ENCODE measurements at places on chromosomes 16 and 17.

GRCh38 chr17:5683241-5683640 lies 98.9 kb upstream of the NLRP1 start:
- DNase-seq, result no peak

GRCh38 chr16:78574571-78574970 lies 475.1 kb downstream of the WWOX start:
- no peak for DNase-seq

GRCh38 chr16:54073356-54073755 lies 213.2 kb downstream of the IRX3 start:
- DNase-seq, result no peak

- peak; percentile 3 for DNase-seq
Measured at GRCh38 chr17:73592501-73592961, 51.7 kb downstream of the SDK2 start.

DNA sequence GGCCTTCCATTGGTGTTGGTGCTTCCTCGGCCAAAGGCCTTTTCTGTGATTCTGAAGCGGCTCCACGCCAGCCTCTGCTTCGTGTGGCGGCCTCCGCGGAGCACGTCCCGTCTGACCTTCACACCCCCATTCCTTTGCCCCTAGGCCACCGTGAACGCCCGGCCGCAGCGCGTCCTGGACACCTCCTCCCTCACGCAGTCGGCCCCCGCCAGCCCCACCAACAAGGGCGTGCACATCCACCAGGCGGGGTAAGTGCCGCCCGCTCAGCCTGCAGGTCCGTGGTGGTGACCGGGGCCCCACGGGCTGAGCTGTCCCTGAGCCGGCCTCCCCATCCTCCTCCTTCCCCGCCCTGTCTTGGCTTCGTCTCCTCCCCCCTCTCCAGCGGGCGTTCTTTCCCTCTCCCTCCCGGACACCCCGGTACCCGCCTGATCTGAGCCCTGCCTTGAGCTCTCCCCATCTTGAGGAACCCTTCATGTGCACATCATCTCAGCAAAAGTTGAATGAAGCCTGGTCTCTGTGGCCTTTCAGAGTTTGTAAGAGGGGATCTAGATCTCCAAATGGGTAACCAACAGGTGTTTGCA lies 69.0 kb upstream of the CHMP6 start:
- DNase-seq, result no peak

GRCh38 chr17:55314061-55314783 lies 49.5 kb downstream of the HLF start:
- no peak for DNase-seq

GRCh38 chr17:72359811-72360210 lies 239.0 kb downstream of the SOX9 start:
- no peak for DNase-seq

- DNase-seq, result no peak
Measured at GRCh38 chr17:17129466-17129865, 76.7 kb downstream of the PLD6 start.

DNA sequence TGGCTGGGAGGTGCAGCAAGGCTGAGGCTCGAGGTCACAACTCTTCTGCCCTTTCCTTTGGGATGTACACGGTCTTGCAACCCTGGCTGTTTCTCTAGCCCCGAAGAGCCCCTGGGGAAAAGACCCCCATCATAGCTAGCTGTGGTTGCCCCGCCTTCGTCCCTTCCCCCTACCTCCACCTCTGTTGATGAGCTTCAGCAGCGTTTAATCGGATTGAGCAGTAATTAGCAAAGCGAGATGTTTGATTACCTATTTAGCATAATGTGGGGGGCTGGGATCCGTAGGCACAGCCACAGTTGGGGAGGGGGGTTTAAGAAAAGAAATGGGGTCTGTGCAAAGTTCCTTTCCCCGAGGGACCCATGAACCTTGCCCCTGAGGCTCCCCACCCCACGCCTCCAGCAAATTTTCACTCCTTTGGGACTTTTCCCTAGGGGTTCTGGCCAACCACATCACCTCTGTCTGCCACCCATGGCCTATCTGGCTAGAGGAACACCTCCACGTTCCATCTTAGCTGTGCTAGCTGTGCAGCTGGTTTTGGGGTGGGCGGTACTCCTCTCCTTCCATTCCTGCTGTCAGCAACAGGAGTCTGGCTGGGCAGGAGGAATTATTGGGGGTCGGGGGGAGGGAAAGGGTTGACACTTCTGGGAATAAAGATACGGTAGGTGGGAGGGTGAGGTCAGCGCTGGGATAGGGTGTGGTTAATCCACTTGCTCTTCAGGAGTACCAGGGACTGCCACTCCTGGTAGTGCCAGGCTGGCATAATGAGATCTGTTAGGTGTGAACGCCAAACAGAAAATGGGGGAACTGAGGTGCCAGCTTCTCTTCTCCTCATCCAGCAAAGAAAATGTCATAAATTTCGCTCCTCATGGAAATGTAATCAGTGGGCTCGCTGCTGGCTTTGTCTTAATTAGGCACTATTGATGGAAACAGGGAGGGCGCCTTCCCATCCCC lies 1.3 kb upstream of the DNAH2 start:
- DNase-seq, result no peak
